ENCODE measurements at places on chromosomes 7 and 10.

DNA sequence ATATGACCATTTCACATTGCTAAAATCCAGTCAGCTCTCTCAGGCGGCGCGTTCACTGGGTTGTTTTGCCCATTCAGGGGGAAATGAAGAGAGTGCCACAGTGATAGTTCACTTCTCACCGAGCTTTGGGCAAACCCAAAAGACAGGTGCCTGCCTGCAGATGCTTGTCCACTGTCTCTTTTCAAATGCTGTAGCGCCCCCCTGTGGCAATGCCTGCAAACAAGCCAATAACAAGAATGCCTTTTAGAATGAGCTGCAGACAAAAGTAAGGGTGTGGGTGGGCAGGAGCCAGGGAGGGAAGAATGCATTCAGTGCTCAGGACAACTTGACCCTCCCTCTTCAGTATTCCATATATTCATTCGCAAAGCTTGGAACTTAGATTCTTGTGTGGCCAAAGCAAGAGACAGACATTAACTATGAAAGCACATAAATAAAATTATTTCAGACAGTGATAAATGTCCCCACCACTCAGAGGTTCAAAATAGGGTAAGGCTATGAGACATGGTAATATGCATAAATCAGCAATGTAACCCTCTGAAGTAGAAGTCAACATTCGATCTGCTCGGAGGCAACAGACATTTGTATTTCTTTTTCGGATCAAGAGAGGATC is 86.9 kb downstream of the JAZF1 start:
- peak; percentile 89 for DNase-seq

- peak; percentile 30 for DNase-seq
These were observed 6.8 kb upstream of the TAS2R60 start for GRCh38 chr7:143436325-143436946.

GRCh38 chr10:21604651-21605050 is 70.6 kb downstream of the MLLT10 start:
- DNase-seq = peak; percentile 44

DNA sequence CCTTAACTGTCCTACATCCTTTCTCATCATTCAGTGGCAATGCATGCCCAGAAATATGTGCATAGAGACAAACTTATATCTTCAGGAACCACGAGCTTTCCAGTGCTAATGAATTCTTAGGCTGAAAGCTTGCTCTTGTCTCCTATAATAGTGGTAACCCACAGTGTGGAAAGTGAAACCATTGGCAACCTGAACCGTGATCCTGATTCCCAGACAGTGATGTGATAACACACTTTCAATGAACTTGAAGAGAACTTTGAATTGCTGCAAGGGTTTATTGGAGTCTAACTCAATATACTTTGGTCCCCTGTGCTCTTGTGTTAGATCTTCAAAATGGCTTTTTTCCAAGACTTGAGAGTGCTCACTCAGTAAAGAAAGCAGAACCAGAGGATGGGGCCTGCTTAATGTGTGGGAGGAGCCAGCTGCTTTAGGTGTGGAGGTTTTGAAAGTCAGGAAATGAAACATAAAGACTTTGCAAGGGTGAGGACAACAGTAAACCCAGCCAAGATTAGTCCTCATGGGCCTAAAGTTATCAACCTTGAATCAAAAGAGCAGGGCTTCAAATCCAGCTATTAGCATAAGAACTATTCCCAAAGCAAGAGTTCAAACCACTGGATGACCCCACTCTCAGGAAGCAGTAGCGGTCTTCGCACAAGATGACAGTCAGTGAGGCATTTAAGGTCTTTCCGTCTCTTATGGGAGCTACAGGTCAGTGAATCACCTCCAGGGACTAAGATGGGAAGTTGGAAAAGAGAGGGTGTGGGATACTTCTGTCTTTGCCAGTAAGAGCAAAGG is 332.4 kb upstream of the NRP1 start:
- DNase-seq = no peak

- DNase-seq = no peak
These were observed 183.4 kb downstream of the ELFN1 start for GRCh38 chr7:1853431-1853985.

DNA sequence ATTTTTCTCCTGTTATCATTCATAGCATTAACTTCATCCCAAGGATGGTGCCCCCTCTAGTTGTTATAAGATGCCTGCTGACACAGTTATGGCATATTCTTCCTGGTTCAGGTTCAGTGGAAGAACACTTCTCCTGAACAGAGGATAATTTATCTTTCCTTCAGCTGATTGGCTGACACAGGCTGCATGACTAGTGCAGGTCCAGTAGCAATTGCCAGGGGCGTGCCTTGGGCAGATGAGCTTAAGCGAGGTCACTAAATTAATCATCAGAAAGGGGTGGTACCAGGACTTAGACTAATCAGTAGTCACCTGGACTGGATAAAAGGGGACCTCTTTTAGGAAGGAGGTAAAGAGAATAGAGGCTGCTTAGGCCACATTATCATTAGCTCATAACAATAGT is 42.3 kb downstream of the BZW2 start:
- no peak for DNase-seq

GRCh38 chr10:126179637-126180036 is 208.6 kb downstream of the ADAM12 start:
- no peak for DNase-seq

DNA sequence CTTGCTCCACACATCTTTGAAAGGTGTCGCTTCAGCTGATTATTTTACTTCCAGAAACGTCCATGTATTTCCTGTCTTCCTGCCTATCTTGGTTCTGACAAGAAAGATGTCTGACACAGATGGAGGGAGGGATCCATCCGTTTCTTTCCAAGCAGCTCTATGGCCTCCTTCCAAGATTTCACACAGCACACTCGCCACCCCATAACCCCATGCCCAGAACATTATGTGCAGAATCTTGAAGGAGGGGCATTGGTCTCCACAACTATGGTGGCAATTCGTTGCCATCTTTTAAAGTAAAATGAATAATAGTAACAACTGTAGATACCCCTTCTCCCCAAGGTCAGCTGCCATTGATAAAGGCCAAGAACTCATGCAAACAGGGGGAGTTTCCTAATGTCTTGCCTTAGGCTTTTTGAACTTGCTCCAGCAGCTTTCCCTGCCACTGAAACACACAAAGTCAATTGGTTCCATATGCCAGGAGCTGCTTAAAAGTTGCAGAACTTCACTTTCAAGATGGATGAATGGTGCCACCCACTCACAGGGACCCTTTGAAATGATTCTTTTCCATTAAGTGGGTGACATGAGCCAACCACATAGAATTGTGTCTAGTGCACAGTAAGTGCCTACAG is 60.0 kb downstream of the VSTM4 start:
- no peak for DNase-seq

DNA sequence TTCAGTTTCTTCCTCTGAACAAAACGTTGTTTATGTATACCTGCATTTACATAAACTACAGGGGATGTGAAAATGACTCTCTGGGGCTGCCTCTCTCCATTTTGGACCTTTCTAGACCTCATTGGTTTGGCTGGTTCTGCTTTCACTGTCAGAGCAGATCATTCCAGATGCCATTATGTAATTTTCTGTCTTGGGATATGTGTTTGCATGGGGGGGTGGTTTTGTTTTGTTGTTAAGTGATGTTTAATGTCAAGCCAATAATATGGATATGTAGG is 172.4 kb downstream of the LRRC4 start:
- DNase-seq = no peak

- DNase-seq = no peak
These were observed 8.6 kb downstream of the WNT16 start for GRCh38 chr7:121337398-121337797.

DNA sequence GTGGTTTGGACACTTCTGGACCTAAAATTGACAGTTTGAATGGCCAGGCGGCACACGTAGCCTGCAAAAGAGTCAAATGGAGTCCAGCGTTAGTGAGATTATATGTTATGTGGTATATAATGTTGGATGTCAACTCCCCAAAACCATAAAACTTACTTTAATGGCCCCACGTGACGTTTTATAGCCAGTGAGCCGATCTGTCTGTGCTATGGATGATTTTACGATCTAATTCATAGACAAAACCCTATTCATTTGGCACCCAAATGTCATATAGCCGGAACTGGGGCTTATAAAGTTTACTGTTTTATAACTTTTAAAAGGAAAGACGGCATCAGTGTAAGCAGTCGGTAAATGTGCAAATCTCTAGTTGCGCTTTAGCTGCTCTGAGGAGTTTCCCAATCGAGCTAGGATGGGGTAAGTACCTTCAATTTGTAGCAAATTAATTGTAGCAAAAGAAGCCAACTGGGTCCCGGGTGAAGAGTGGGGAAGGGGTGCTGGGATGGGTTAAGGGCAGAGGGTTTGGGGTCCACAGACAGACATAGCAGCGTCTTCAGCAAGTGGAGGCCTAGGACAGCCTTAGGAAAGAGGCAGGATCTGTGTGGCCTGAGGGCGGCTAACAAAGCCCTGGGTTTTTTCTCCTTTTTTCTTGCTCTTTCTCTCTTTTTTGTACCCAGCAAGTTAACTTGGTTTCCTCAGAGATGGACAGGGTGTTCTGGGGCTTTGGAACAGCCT is 3.2 kb downstream of the HOXA5 start:
- DNase-seq = no peak

DNA sequence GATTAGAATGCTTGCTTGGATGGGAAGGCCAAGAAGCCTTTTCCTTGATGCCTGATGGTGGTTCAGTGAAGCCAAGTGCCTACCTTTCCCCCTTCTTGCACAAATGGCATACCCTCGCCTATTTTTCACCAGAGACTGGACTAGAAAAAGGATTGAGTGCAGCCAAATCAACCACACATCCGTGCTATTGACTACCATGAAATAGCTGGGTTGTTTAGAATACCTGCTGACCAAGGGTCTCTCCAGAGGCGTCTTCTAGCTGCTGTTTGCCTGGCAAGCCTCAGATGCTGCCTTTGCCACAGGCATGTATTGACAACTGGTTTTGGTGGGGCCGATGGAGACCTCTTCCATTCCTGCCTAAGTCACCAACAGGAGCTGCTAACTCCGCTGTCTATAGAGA is 146.5 kb downstream of the NRF1 start:
- DNase-seq = no peak

GRCh38 chr7:76233538-76234281 is 32.0 kb downstream of the SRRM3 start:
- DNase-seq = no peak

- DNase-seq = no peak
These were observed 4.0 kb downstream of the ITGA8 start for GRCh38 chr10:15715619-15716227.

DNA sequence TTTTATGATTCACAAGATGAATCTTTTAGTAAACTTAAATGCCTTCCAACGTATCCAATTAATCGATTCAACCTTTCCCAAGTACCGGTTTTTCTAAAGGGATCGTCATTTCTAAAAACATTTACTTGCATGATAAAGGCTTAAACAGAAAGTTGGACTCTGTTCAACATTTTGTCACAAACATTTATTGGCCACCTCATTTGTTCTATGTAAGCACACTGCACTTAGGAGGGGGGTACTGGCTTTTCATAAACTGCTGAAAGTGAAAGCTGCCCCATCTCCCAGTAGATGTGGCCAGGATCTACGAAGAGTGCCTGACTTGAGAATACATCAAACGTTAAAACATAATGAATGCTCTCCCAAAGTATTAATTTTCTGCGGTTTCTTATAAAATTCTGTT is 37.3 kb upstream of the LAMB4 start:
- no peak for DNase-seq
